HTR-8/SVneo (cell line): ENCODE measurements at places on chromosomes 5 and 9.

GRCh38 chr9:15115702-15116101, 191.3 kb downstream of the TTC39B start:
- DNase-seq = no peak

- DNase-seq = no peak
These were observed 24.3 kb upstream of the PRDM9 start for GRCh38 chr5:23483090-23483489.

- DNase-seq = no peak
These were observed 107.4 kb downstream of the SVEP1 start for GRCh38 chr9:110472111-110472510.

DNA sequence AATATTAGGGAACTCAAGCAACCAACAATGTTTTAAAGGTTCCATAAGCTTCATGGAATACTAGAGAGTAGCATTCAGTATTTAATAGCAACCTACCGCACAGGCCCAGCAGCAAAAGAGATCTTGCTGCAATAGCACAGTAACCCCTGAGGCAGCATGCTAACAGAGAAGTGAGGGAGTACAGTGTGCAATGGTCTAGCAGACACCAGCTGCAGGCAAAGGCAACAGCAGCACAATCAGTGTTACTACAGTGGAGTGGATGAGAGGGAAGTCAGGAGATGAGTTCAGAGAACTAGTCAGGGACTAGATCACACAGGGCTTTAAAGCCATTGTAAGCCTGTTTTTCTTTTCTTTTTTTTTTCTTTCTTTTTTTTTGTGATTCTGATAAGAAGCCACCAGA, 2.8 kb downstream of the TICAM2 start:
- peak; percentile 21 for DNase-seq

- no peak for DNase-seq
These were observed 9.9 kb upstream of the PCSK5 start for GRCh38 chr9:75880618-75881017.

GRCh38 chr5:89816038-89816437, 593.5 kb downstream of the CETN3 start:
- DNase-seq = no peak

DNA sequence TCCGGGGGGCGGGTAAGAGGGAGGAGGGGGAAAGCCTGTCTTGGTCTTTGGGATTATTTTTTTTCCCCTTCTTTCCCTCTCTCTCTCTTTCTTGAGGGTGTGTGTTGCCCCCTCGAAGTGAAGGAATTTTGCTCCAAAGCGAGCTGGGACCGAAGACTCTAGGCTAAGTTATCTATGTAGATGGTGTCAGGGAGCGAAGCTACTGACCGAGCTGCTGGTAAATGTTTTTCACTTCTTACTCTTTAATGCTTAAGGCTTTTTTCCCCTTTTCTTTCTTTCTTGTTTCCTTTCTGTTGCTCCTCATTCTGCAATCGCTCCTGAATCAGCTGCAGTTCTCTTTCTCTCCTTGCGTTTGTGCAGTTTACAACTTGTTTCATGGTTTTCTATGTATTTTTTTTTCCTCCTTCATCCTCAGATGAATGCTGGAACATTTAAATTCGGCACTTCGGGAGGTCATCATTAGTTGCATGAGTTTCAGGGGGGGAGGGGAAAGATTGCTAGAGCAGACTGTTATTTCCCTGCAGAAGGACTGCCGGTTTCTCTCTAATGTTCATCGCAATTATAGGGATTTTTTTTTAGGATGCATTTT, 1312.0 kb upstream of the WWC1 start:
- peak; percentile 10 for DNase-seq

DNA sequence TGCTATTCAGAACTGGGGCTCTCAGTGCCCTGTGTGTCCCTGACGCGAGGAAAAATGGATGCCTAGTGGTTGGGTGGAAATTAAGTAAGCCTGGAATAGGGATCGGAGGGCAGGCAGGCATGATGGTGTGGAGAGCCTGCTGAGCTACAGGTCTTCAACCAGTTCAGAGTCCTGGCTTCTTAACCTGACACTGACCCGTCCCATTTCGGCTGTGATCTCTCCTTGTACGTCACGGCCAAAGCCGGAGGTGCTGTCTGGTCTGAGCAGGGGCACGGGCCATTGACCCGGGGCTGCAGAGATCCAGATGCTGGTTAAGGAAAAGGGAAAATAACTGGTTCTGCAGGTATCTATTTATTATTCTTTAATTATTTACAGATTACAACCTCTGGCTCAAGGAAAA, 27.9 kb downstream of the RHOBTB3 start:
- no peak for DNase-seq

GRCh38 chr9:134517069-134517680, 124.4 kb upstream of the COL5A1 start:
- no peak for DNase-seq

DNA sequence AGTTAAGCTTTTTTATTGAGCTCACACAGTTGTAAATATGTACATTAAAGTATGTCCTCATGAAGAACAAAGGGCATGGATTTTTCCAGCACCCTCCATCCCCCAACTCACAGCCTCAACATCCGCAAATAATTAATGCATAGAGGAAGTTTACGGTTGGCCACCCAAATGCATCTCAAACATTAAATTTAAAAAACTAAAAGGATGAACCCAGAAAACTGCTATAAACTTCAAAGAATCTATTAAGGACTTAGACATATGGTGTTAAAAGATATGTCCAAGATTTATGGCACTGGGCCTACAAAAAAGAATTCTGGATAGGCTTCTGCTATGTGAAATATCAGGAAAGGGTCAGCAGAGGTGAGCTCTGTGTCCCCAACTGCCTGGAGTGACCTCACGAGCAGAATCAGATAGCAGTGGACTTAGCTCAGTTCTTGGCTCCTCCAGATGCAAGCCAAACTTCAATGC, 54.0 kb upstream of the TNC start:
- no peak for DNase-seq

DNA sequence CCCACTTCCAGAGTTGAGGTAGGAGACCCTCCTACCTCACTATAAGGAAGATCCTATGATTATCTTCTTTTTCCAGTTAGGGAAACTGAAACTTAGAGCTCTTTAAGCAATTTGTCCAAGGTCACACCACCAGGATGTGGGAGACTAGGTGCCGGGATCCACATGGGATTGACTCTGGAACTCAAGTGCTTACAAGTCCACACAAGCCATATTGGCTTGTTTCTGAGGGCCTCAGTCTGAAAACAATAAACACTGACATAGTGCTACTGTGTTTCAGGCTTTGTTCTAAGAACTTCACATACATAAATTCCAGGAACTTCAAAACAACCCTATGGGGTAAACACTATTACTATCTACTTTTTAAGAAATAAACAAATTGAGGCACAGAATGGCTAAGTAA, 481.3 kb downstream of the ZSWIM6 start:
- DNase-seq = no peak

DNA sequence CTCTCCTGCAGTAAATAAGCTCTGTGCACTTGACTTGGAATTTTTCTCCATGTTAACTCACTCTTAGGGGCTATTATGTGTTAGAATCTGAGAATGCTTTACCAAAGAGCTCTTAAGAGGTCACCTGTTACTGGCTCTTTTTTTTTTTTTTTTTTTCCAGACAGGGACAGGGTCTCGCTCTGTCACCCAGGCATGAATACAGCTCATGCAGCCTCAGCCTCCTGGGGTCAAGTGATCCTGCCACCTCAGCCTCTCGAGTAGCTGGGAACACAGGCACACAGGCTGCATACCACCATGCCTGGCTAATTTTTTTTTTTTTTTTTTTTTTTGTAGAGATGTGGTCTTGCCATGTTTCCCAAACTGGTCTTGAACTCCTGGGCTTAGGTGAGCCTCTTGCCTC, 22.1 kb downstream of the HMGXB3 start:
- DNase-seq = no peak

GRCh38 chr5:96538808-96539250, 105.8 kb upstream of the PCSK1 start:
- DNase-seq = no peak

DNA sequence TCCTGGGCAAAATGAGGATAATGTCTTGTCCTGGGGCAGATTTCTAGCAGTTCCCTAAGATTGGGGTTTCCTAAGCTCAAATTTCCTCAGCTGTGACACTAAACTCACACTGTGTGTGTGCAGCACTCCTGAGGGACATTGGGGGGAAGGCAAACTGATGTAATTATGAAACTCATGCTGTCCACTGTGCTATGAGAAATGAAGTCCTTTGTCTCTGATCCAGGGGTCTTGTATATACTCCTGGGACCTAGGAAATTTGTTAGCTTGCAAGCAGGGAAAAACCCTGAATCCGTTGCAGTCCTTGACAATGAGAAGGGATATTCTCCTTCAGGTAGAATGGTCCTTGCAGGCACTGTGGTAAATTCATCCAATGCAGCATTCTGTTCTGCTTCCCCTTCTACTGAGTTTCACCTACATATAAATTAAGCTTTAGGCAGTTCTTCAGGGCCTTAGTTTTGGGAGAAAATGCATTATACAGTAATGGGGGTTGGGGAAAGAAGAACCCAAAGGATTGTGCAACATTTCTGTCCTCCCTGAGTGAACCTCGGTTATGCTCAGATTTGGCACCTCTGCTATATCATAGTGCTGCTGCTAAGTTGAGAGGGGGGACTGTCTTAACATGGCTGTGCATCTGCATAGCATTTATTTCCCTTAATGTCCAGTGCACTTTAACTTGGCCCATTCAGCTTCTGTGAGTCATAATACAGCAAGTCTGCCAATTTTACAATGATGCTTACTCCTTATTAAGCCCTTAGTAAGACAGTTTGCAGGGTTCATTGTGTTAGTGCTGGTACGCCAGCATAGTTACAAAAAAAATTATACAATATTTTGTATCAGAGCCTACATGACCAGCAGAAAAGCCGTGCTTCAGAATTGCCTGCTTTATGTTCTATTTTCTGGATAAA, 80.2 kb downstream of the PJA2 start:
- no peak for DNase-seq

DNA sequence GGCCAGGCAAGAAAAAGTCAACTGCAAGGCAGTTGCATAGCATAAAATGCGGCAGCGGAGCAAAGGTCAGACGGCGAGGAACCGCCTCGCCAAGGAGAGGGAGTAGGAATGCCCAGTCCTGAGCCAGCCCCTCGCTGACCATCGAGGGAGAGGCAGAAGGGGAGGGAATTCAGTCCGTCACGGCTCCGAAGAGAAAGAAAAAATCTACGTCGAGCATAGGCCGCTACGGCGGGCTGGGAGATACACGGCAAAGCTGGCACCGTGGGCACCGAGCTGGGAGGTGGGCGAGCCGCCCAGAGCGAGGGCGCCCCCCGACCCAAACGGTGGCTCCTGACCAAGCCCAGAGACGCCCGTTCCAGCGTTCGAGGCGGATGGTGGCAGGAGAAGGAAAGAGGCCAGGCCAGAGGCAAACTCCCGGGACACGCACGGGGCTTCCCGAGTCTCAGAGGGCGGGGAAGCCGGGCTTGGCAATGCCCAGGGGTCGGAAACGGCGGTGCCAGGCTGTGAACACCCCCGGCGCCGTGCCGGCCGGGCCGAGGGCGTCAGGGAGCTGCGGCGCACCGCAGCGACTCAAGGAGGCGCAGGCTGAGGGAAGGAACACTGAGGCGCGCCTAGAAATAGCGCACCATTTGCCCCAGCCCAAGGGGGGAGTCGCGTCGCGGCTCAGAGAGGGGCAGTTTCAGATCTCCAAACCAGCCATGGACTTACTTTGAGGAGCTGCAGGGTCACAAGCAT, 518 bp downstream of the SPRY4 start:
- no peak for DNase-seq

- DNase-seq = no peak
These were observed 139.6 kb upstream of the PHYKPL start for GRCh38 chr5:178372142-178372571.

DNA sequence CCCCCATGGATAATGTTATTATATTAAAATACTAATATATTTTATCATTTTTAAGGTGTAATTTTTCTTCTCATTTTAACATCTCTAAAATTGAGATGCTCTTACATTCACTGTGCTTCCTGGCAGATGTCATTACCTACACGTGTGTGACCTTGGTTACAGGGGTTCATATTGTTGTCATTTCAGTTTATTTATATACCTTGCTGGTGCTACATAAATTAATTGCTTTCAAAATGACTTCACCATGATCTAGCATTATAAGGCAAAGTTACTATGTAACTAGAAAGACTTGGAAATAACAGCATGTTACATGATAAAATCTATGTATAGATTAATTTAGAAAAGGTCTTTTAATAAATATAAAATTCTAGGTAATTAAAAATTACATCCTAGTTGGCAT, 60.9 kb downstream of the ARHGEF28 start:
- no peak for DNase-seq

- no peak for DNase-seq
These were observed 429.3 kb upstream of the CLINT1 start for GRCh38 chr5:158288272-158288657.

- no peak for DNase-seq
These were observed 95.3 kb downstream of the ZNF608 start for GRCh38 chr5:124650951-124651662.

DNA sequence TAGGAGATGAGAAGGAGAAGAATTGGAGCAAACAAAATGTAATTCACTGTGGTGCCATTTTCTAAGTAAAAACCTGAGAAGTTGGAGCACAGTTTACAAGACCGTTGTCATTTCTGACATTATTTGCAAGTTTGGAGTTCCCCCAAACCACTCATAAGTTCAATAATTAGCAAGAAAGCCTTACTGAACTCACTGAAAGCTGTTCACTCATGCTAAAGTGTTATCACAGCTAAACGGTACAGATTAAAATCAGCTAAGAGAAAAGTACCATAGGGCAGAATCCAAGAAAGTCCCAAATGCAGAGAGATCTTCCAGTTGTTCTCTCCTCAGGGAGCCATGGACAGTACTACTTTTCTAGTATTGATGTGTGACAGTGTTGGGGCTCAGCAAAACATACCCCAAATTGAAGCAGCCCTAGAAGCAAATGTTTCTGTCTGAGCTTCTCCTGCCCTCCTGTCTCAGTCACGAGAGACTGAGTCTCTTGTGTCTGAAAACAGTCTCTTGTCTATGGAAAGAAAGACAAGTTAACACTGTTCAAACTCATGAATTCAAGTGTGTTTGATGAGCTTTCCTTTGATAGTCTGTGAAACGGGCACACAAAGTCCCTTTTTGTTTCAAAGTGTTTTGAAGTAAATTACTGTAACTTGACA, 221.2 kb downstream of the GABRG2 start:
- DNase-seq = no peak

- no peak for DNase-seq
These were observed 295.5 kb downstream of the IRX1 start for GRCh38 chr5:3891113-3891512.

- no peak for DNase-seq
These were observed 109.5 kb upstream of the NR4A3 start for GRCh38 chr9:99712214-99712613.
